T47D (cell line): ENCODE measurements at places on chromosomes 16 and 17.

DNA sequence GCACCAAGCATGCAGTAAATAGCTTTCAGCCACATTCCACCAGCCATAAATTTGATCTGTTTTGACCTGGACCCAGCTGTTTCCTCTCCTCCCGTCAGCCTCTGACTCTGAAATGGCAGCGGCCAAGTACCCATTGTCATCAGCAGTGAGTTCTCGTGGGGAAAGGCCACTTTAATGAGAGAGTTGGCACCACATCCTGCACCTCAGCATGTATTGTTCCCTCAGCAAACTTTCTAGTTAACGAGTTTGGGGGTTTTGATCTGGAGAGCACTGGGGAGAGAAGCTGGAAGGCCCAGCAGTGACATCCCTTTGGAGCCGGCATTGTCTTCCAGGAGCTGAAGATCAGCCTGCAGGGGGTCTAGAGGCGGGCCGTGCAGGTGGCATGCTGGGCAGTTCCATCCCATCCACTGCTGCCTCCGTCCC is 84.9 kb downstream of the RPA1 start:
- no peak for DNase-seq

- no peak for DNase-seq
Measured at GRCh38 chr16:17354141-17354601, 116.6 kb downstream of the XYLT1 start.

DNA sequence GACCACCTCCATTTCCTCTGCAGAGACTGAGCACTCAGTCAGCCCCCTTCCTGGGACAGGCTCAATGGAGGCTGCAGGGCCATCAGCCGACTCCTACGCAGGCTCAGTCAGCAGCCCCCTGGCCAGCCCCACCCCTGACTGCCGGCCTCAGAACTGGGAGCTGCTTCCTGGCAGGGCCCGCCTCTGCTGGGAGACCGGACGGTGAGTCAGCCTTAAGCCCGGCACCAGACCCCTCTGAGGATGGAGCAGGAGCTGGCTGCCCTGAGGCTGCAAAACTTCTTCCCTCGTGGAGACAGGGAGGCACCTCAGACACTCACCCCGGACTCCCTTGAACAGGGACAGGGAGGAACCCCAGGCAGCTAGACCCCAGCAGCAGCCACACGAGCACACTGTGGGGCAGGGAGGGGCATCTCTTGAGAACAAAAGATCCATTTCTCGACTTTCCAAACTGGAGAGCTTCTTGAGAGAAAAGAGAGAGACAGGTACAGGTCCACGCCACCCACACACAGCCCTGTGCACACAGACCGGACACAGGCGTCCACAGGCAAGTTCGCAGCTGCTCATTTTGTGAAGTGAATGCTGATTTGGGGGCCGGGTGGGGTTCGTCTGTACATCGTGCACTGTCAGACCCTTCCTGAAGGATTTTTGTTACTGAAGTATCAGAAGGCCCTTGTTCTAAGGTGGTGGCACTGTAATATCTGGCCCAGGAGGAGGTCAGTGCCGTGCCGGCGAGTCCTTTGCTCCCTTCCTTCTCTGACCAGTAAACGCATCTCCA is 1.3 kb upstream of the TUBB3 start:
- DNase-seq = no peak

GRCh38 chr16:50644729-50645128 is 36.4 kb downstream of the SNX20 start:
- DNase-seq = peak; percentile 38

DNA sequence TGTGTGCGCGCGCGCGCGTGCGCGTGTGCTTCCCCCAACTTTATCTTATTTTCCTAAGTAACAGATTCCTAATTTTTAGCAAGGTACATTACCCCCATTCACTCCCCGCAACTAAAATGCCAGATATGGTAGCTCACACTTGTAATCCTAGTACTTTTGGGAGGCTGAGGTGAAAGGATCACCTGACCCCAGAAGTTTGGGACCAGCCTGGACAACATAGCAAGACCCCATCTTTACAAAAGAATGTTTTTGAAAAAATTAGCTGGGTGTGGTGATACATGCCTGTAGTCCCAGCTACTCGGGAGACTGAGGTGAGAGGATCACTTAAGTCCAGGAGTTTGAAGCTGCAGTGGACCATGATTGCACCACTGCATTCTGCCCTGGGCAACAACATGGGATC is 5.1 kb downstream of the BRD7 start:
- no peak for DNase-seq

GRCh38 chr17:79981661-79982101 is 54.0 kb downstream of the TBC1D16 start:
- DNase-seq = no peak

DNA sequence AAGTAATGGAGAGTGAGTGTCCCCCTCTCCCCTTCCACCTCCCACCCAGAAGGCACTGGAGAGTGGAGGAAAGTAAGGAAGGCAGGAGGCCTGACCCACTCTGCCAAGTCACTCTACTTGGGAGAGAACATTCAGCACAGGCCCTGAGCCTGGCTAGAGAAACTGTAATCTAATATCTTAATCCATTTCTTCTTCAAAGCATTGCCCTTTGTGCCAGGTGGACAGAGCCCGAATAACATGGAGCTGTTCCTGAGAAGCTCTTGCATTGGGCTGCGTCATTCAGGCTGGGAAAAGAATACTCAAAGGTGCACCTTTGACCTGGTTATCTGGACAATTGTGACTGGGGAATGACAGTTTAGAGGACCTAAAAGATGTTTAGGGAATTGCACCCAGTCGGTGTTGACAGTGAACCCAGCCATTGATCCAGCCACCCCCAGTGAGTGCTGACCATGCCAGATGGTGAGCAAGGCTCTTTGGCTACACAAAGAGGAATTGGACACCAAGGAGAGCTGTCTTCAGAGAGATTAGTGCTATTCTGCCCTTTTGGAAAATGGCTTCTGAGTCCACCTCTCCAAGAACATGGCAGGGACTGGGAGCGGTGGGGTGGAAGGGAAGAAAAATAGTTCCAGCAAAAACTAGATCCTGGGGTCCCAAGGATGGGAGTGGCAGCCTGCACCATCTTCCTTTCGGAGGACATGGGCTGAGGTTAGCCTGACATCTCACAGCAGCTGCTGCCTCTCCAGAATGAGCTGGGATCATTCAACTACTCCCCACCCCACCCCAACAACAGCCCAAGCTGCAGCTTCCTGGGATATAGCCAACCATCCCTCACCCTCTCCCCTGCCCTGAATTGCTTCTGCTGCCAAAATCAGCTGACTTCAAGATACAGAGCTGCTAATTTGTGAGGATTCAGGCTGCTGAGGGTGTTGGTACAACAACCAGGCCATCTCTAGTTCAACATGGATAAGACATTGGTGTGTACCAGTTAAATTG is 11.6 kb upstream of the NOG start:
- DNase-seq = no peak

- DNase-seq = no peak
Measured at GRCh38 chr16:14572535-14572934, 57.5 kb downstream of the PARN start.

- no peak for DNase-seq
Measured at GRCh38 chr17:82118815-82119380, 20.9 kb upstream of the FASN start.

DNA sequence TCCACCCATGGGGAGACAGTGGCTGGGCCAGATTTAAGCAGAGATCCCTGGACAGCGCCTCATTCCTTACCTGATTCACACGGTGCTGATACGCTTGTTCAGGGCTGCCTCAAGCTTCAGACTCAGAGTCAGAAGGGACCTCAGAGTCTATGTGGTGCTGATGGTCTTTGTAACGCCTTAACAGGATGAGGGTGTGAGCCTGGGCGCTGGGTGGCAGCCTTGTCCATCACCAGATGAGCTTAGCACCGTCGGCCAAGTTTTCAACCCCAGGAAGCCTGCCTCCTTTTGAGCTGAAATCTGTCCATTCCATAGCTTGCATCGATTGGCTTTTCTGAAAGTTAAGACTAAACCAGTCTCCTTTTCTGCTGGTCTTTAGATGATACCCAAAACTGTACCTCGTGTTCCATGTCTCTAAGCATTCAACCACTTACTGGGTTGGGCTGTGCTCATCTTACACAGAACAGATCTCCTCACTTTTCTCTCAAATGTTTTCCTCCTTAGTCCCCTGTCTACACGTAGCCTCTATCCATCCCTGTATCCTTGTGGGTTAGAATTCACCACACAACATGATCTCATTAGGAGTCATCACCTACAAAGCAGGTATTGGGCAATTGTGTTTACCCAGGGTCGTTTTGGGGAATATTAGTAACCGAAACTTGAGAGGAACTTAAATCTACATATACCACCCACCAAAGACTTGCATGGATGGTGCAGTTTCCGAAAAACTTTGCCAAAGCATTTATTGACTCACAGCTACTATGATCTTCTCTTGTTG is 573.4 kb downstream of the CDH13 start:
- DNase-seq = peak; percentile 51

DNA sequence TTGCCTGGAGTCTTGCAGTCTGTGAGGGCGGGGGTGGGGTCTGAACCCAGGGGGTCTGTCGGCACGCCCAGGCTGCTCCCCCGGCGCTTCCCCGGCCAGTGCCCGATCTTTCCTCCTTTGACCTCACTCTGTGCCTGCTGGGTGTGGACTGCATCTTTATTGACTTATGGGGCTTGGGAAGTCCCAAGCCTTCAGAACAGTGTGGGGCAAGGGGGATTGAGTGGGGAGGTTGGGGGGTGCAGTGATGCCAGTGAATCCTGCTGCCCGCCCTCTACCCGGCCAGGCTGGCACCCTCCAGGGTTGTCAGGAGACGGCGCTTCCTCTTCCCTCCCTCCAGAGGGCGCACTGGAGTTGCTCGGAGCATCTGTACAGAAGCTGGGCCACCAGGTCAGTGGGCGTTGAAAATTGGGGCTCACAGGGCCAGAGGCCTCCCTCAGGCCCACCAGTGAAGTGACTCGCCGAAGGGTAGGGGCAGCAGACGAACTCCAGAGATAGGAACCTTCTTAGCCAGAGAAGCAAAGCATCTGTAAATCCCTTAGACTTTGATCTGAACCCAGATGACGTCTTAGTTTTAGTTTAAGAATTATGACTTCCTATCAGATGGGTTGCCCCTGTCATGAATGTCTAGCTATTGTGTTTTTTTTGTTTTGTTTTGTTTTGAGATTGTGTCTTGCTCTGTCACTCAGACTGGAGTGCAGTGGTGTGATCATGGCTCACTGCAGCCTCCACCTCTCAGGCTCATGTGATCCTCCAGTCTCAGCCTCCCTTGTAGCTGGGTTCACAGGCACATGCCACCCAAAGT is 184.8 kb upstream of the CIBAR2 start:
- DNase-seq = peak; percentile 73

- no peak for DNase-seq
Measured at GRCh38 chr17:31595076-31595475, 203.6 kb downstream of the RAB11FIP4 start.

GRCh38 chr16:704552-705380 is 835 bp downstream of the FBXL16 start:
- no peak for DNase-seq

- no peak for DNase-seq
Measured at GRCh38 chr16:81716478-81717225, 62.4 kb upstream of the PLCG2 start.

GRCh38 chr17:39547713-39548478 is 59.8 kb downstream of the NEUROD2 start:
- DNase-seq = peak; percentile 83

- DNase-seq = no peak
Measured at GRCh38 chr16:13519871-13520270, 400.1 kb upstream of the ERCC4 start.
